Stimulated activated CD8-positive, alpha-beta memory T cell treated with anti-CD3 and anti-CD28 coated beads, Interleukin-7, amount 100 ng/mL, for 1 hour (primary cell): ENCODE measurements at places on chromosomes 16 and 17.

DNA sequence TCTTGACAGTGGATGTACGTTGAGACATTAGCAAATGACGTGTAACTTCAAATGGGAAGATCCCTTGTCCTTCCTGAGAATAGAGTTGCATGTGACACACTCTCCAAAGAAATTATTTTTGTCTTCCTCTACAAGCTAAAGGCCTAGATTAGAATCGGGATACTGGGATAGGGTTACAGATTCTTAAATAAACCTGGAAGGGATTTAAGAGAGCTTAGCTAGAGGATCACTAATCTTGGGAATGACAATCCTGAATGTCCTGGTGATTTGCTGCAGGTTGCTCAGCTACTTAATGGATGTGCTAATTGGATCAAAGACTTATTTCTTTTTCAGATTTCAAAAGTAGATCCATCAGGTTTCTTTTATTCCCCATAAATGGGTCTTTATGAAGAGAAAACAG is 101.9 kb downstream of the KCNJ2 start:
- DNase-seq, result no peak

GRCh38 chr17:74748279-74748528 is 224 bp upstream of the NHERF1 start:
- peak; percentile 86 for DNase-seq

GRCh38 chr16:86396422-86396821 is 113.9 kb upstream of the FOXF1 start:
- no peak for DNase-seq

DNA sequence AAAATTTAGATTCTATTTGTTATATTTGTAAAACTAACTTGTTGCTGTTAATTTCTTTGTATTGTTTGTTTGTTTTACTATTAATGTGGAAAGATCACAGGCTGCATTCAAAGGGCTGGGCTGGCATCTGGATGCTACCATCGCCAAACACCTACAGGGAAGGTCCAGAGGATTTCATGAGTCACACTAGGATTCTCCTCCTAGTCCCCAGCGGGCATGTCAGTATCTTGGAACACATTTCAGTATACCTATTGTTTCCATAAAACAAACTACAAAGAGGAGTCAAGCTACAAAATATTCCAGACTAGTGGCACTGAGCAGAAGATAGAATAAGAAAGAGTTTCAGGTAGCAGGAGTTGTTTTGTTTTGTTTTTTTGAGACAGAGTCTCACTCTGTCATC is 55.3 kb downstream of the NOG start:
- no peak for DNase-seq

- DNase-seq, result no peak
Observed at GRCh38 chr16:81879625-81880024, 100.5 kb downstream of the PLCG2 start.

GRCh38 chr16:54201200-54201599 is 85.4 kb downstream of the IRX3 start:
- DNase-seq, result no peak

- no peak for DNase-seq
Observed at GRCh38 chr17:67110619-67111018, 66.3 kb downstream of the CACNG1 start.

DNA sequence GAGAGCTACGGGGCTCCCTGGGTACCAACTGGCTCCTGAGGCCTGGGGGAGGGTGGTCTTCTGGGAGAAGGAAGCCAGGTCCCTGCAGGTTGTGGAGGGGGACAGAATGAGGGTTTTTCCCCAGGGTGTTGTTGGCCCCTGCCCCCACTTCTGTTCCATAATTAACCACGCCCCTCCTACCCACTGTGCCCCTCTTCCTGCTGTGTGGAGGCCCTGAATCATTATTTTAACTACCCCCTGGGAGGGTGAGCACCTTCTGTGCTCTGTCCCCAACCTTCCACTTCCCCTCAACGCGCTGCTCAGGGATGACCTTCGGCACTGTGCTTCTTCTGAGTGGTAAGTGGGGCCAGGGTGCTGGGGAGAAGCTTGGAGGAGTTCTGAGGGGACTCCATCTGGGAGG is at the start of gene ITGAD:
ITGAD (plus strand) TSS at position 280 of the 400 bp plus-strand sequence; CDS start at position 306, 26 bp downstream.
- DNase-seq, result no peak

DNA sequence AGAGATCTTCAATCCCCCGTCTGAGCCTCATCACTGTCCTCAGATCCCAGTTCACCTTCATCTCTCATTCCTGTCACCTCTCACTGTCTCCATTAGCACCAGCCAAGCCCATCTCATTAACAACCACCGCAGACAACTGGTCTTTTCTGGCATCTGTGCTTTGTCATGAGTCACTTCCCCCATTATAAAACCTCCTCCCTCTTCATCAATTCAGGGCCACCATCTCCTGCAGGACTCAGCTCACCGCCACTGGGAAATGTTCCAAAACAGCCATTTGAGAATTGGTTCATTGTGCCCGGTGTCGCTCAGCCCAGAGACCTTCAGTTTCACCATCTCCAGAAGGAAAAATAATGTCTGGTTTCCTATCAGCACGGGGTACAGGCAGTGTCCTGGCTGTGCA is 56.9 kb upstream of the TEKT3 start:
- no peak for DNase-seq

GRCh38 chr17:77616254-77616731 is 342.2 kb upstream of the TNRC6C start:
- no peak for DNase-seq

GRCh38 chr17:82097919-82098168 is 192 bp downstream of the FASN start:
- no peak for DNase-seq

GRCh38 chr17:49830605-49831004 is 17.3 kb downstream of the TAC4 start:
- DNase-seq, result no peak

DNA sequence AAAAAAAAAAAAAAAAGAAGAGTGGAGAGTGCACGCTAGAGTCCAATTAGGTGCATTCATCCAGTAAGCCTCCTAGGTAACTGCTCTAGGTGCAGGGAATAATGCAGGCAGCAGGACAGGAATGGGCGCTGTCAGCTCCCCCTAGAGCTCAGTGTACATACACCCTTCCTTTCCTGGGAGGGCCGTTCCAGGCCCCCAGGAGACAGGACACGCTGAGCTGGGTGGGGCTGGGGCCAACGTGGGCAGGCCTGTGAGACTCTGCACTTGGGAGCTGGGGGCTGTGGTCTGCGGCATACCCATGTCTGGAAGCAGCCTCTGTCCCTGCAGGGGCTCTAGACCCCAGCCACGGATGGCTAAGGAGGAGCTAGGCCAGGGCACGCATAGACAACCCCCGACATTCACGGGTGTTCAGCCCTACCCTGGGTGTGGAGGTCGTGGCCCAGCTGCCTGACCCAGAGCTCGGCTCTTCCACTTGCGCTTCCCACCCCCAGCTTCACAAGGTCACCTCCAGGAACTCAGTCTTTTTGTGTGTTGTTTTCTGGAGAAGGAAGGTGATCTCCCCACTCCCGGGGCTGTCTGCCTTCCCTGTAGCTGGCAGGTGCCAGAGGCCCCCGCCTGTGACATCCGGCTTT is 1.0 kb upstream of the ANTKMT start:
- no peak for DNase-seq

- no peak for DNase-seq
Observed at GRCh38 chr17:57338257-57338914, 82.1 kb downstream of the MSI2 start.

GRCh38 chr17:34406226-34406625 is 43.2 kb upstream of the CCL1 start:
- no peak for DNase-seq

DNA sequence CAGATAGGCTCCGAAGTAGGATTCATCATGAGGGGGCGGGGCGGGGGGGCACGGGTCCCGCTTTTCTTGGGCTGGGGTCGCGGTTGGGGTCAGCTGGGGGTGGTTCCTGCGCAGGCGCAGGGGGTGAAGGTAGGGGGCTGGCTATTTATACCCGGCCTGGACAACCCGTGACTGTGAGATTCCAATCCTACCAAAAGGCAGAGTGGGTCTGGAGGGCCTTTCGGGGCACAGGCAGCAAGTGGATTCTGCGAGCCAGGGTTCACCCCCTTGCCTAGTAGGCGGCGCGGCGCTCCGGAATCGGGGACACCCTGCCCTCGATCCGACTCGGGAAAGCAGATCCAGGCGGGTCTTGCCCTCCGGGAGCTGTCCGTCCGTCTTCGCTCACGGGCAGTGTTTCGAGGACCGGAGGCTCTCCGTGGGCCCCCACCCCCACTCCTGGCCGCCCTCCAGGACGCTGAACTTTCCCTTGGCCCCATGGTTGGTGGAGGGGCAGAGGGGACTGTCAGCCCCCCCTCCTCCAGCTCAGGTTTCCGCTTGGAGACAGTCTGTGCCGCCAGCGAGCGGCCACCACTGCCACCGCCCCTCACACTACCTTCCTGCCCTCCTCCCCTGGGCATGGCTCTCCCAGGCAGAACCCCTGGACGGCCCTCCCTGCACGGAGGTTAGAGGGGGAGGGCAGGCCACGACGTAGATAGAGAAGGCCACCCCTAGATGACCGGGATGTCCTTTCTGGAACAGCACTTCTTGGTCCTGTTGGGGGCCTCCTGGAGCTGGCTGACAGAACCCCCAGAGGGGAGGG is 634 bp downstream of the SLC2A4 start:
- DNase-seq, result no peak

DNA sequence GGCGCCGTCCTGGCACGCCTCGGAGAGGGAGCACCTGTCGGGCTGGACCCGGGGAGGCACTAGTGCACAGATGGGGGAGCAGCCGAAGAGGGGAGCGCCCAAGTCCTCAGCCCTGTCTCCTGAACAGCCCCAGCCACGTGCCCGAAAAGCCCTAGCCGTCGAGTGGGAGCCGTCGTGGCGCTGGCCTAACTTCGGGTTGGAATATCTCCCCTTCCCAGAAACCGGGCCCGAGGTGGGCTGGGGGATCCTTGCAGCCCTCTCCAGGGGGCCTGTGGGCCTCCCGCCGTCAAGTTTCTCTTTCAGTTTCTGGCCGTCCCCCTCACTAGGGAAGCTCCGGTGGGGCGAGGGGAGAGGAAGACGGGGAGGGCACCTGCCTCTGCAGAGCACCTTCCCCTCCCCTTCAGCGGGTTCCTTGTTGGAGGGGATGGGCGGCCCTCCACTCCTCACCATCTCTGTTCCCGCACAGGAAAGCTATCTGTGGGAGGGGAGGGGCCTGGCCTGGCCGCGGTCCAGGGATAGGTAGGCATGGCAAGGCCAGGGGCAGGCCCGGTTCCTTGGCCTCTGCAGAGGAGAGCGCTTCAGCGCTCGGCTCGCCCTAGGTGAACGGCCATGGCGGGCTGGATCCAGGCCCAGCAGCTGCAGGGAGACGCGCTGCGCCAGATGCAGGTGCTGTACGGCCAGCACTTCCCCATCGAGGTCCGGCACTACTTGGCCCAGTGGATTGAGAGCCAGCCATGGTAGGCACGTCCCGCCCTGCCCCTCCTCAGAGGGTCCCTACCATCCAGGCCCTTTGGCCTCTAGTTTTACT is 709 bp downstream of the STAT5A start:
- no peak for DNase-seq

DNA sequence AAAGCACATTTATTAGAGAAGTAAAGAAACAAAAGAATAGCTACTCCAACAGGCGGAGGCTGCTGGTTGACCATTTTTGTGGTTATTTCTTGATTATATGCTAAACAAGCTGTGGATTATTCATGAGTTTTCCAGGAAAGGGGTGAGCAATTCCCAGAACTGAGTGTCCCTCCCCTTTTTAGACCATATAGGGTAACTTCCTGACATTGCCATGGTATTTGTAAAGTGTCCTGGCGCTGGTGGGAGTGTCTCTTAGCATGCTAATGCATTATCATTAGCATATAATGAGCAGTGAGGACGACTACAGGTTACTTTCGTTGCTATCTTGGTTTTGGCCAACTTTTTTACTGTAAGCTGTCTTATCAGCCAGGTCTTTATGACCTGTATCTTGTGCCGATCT is 12.2 kb upstream of the HS3ST4 start:
- no peak for DNase-seq

GRCh38 chr17:2705263-2705662 is 6.3 kb downstream of the CLUH start:
- no peak for DNase-seq

DNA sequence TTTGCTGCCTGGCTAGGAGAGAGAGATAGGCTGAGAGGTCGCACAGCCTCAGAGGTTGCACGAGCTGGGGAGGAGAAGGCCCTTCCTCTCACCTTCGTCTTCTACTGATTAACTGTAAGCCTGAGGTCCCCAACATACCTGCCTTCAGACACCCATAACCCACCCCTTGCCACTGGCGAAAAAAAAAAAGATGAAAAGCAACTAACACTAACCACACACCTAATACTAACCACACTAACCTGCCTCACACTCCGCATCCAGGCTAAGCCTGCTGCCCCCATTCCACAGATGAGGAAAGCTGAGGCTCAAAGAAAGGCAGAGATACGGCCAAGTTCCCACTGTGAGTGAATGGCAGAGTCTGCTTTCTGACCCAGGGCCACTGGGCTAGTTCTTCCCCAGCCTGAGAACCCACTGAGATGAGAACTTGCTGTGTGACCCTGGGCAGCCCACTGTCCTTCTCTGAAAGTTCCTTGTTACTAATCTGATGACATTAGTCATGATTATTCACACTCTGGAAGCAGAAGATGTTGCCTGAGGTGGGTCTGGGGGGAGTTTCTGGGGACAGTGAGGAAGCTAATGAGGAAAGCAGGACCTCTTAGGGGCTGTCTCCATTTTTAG is 4.6 kb downstream of the IL21R start:
- DNase-seq, result no peak

- DNase-seq, result no peak
Observed at GRCh38 chr16:31167315-31167714, 12.6 kb upstream of the FUS start.

DNA sequence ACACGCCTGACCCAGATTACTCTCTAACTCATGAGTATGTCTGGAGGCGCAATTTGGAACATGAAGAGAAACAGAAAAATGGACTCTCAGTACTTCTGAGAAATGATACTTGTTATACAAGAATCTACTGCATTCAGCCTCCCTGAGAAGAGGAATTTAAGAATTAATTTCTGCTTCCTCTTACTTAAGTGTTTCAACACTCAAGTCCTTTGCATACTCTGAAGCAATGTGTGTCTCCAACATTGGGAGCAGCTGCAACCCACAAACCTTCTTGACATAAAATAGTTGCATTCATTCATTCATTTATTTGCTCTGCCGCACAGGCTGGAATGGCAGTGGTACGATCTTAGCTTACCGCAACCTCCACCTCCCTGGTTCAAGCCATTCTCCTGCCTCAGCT is 199.8 kb downstream of the NPIPA7 start:
- no peak for DNase-seq

DNA sequence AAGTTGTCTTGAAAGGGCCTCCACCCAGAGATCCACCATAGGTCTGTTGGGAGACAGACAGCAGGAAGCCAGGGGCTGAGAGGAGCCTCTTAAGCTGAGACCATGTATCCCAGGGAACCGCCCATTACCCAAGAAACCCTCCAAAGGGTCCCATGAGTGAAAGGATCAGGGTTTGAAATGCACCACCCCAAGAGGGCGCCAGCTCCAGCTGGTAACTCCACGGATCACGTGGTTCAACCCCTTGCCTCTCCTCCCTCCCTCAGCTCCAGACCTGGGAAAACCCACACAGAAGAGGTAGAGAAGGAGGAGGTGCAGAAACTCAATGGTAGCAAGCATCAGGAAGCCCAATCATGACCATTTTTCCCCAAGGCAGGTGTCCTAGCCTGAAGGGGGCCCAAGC is 148.7 kb downstream of the AIPL1 start:
- no peak for DNase-seq

- DNase-seq, result no peak
Observed at GRCh38 chr17:9443811-9444210, 131.8 kb downstream of the STX8 start.
